Subcutaneous adipose tissue (tissue), 4 donors: ENCODE measurements at places on chromosomes 2 and 18. TPM values are rescaled to one million over a fixed set of nuclear protein-coding genes. Genes with fewer than 3 reads are reported as not detected.

NYAP2 gene
- total RNA-seq: not detected

COL6A3 gene
- 657 TPM for total RNA-seq

ST8SIA5 gene
- total RNA-seq: under 0.01 TPM

IL18RAP gene
- total RNA-seq: 7.2 TPM

TXNL1 gene
- 36.0 TPM for total RNA-seq

VIT gene
- total RNA-seq: 114 TPM
